Karpas-422 (cell line): ENCODE measurements at places on chromosomes 13 and 19.

- H3K4me3 ChIP-seq = no peak overlapping the region
- DNase-seq = no peak
- no peak overlapping the region for H3K27ac ChIP-seq
These were observed 210.4 kb upstream of the SOX1 start for GRCh38 chr13:111856571-111856970.

GRCh38 chr13:83184819-83185218 lies 697.5 kb downstream of the SLITRK1 start:
- no peaks in the 10 kb centered on the region for H3K27me3 ChIP-seq
- no peak overlapping the region for H3K27ac ChIP-seq
- DNase-seq = no peak
- no peaks in the 10 kb centered on the region for H3K4me1 ChIP-seq
- H3K36me3 ChIP-seq = no peaks in the 10 kb centered on the region
- no peak overlapping the region for H3K4me3 ChIP-seq

GRCh38 chr19:3506384-3507340 lies 551 bp downstream of the FZR1 start:
- peaks cover 19% of the 10 kb centered on the region for H3K4me1 ChIP-seq
- H3K27ac ChIP-seq = peak overlapping the region; percentile 57
- no peaks in the 10 kb centered on the region for H3K36me3 ChIP-seq

GRCh38 chr13:110306960-110307766 lies at the start of the genes COL4A1 and COL4A2:
TSS of gene COL4A1 (minus strand) at chr13:110307157. CDS start at chr13:110307027, 130 bp downstream.
TSS of gene COL4A2 (plus strand) at chr13:110307284. CDS start at chr13:110307904, 620 bp downstream.
- no peaks in the 10 kb centered on the region for H3K27me3 ChIP-seq
- H3K27ac ChIP-seq = no peak within 1 kb of the TSS
- H3K4me1 ChIP-seq = no peaks in the 10 kb centered on the region
- H3K4me3 ChIP-seq = no peak within 1 kb of the TSS
- DNase-seq = no peak

- no peaks in the 10 kb centered on the region for H3K27me3 ChIP-seq
- peak within 1 kb of the TSS; percentile 59 for H3K27ac ChIP-seq
- H3K4me3 ChIP-seq = peak within 1 kb of the TSS; percentile 95
- H3K36me3 ChIP-seq = no peaks in the 10 kb centered on the region
- no peak for DNase-seq
These were observed at the start of gene TRAPPC6A for GRCh38 chr19:45177817-45178261. TSS of gene TRAPPC6A (minus strand) at chr19:45178237. CDS start at chr19:45178218, 19 bp downstream.

- H3K36me3 ChIP-seq = no peaks in the 10 kb centered on the region
- H3K27ac ChIP-seq = peak overlapping the region; percentile 69
- peaks cover 61% of the 10 kb centered on the region for H3K4me1 ChIP-seq
- peak; percentile 77 for DNase-seq
- peak overlapping the region; percentile 85 for H3K4me3 ChIP-seq
These were observed 1.9 kb downstream of the FOXO1 start for GRCh38 chr13:40664350-40665125.

- no peak overlapping the region for H3K27ac ChIP-seq
- no peaks in the 10 kb centered on the region for H3K27me3 ChIP-seq
- H3K36me3 ChIP-seq = no peaks in the 10 kb centered on the region
- H3K4me1 ChIP-seq = no peaks in the 10 kb centered on the region
- no peak for DNase-seq
- H3K4me3 ChIP-seq = no peak overlapping the region
These were observed 30.5 kb upstream of the COX7A1 start for GRCh38 chr19:36182612-36183244.

DNA sequence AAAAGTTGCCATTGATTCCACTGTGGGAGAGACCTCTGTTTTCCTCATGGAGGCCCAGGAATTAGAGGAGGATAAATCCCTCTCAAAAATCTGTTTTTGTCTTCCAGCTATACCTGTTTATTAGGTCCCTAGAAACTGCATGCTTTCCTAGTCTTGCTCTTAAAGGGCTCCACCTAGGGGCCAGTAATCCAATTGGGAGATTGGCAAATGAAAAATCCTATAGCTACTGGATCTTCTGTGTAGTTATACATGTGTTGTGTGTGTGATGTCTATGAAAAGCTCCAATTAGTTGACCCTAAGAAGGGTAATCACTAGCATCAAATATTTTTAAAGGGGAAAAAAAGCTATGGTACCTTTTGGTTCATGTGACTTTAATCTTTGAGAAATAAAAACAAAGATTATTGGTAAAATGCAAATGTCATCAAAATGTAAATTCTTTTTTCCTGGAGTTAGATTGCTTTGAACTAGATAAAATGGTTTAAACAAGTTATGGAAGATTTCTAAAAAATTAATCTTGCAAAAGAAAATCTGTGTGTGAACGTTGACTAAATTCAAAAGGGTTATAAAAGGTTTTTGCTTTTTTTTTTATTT lies 63.4 kb upstream of the C1QTNF9B start:
- H3K27ac ChIP-seq = no peak overlapping the region
- no peaks in the 10 kb centered on the region for H3K27me3 ChIP-seq
- no peaks in the 10 kb centered on the region for H3K36me3 ChIP-seq
